ENCODE measurements at places on chromosomes 1 and 21.

GRCh38 chr1:228898582-228898992 lies 163.3 kb downstream of the RHOU start:
- peak; percentile 60 for DNase-seq

GRCh38 chr1:22932803-22933470 lies 39.7 kb downstream of the LACTBL1 start:
- DNase-seq, result no peak

GRCh38 chr1:184388319-184388889 lies 1.6 kb downstream of the C1orf21 start:
- DNase-seq, result peak; percentile 36

- DNase-seq, result no peak
Observed at GRCh38 chr1:185058110-185058509, 12.8 kb downstream of the RNF2 start.

DNA sequence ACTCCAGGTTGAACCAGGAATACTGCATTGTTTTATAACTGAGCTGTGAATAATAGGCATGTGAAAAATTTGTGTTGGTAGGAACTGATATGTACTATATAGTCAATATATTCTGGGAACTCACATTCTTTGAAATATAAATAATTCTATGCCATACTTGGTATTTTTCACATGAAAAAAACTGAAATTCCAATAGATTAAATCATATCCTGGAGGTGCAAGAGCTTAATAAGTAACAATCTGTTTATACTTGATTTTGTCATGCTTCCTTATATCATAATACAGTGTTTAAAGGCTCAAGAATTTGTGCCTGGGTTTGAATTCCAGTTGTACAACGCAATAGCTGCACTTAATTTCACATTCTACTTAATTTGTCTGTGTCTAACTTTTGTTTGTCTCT lies 387.0 kb downstream of the USP25 start:
- no peak for DNase-seq

DNA sequence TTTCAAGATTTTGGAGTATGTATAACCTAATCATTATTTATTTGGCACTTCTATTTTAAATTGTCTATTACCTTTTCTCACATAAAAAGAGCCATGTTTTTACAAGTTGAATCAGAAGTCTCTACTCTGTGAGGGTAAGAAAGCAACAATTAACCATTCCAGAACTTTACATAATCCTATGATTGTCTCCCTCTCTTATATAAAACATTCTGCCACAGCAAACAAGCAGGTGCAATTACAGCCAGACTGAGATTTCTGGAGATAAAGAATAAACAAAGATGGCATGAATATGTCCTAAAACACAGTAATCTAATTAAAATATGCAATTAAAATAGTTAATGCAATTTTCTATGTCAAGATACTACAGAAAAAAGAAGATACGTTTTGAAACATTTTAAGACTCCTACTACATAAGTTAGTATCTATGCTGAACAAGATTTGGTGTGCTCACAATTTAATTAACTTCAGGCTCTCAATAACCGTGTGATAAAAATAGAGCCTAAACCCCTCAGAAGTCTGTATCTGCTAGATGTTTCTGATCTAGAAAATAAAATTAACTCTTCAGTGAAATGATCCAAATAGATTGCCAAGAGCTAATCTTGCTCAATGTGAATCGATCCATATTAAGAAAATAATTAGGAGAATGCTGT lies 13.7 kb upstream of the TMPRSS15 start:
- DNase-seq, result no peak

GRCh38 chr21:25568246-25568645 lies 39.0 kb downstream of the MRPL39 start:
- DNase-seq, result no peak

GRCh38 chr21:38847556-38847955 lies 41.8 kb downstream of the ETS2 start:
- no peak for DNase-seq

GRCh38 chr1:236064674-236065508 lies at the start of gene NID1:
NID1 (minus strand) TSS chr1:236065090; CDS start chr1:236065079, 11 bp downstream.
- DNase-seq, result no peak

DNA sequence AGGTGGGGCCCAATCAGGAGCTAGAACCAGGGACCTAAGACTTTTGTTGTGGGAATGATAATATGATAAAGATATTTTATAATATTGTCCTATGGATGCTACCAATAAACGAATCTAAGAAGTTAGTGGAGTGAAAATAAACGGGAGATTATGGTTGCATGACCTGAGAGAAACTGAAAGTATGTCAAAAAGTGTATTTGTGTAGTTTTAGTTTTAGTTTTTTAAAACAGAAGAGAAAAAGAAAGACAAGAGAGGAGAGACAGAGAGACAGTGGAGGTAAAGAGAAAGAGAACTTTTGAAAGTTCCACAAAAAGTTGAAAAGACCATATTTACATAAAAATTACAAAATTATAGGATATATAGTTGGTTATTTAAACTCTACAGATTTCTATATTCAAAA lies 64.1 kb upstream of the TMPRSS15 start:
- DNase-seq, result no peak

- DNase-seq, result no peak
Observed at GRCh38 chr1:55957276-55957675, 622.1 kb downstream of the PLPP3 start.

DNA sequence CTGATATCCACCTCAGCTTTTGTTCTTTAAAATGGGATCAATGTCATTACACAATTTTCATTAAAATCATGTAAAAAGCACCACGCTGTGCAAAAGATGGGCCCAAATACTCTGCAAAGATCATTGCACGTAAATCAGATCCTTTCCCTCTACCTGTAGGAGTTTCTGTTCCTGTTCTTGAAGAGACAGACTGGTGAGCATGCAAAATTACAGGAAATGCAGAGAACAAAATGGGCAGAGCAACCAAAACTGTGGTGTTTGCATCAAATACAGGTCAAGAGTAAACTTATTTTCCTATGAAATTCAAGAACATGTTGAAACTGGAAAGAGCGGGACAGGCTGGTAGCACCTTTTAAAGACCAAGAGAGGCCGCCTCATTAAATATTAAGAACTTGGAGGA lies 294.9 kb upstream of the ADGRL2 start:
- DNase-seq, result peak; percentile 61

DNA sequence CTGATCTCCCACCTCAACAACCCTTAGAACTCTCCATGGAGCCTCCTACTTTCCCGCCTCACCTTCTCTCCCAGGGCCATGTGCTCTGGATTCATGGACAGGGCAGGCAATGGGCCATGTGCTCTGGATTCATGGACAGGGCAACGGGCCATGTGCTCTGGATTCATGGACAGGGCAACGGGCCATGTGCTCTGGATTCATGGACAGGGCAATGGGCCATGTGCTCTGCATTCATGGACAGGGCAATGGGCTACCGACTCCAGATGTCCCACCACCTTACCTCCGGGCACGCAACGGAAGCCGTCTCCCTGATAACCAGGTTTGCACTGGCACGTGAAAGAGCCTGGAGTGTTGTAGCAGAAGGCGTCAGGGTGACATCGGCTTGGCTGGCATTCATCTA lies 53.2 kb downstream of the NID1 start:
- no peak for DNase-seq

DNA sequence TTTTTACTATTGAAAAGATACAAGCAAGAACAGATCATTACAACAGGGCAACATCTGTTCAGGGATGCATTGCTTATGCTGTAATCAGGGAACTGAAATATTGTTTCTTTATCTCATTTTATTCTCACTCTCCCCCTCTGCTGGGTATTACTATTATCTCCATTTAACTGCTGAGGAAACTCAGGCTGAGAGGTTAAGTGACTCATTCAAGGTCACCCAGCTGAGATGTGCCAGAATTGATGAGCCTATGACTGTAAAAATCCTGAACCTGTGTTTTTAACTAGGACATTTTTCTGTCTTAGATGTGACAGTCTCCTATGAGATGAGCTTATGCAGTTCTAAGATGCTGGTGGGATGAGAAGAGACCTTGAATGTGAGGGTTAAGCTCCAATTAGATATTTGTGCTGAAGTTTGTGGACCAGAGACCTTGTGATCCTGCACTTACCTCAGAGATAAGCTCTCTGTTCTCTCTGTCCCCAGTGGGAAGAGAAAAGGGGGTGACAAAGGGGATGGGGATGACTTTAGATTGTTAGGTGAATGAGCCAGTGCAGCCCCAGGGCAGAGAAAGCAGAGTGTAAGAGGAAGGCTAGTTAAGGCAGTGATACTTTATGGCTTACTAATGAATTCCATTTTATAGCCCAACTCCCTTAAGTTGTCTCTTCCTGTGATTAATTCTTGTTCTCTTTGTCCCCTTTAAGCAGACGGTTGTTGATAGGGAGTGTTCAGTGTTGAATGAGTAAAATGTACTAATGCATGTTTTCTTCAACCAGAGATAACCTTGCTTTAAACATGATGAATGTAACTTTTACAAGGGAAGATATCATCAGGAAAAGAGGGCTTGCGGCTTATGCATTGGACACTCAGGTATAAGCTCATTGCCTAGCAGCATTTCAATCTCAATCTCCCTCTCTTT lies 111.4 kb downstream of the HLX start:
- DNase-seq, result no peak

GRCh38 chr1:193769651-193770050 lies 583.2 kb upstream of the B3GALT2 start:
- DNase-seq, result no peak

- DNase-seq, result no peak
Observed at GRCh38 chr1:167173516-167174184, 47.0 kb upstream of the POU2F1 start.

DNA sequence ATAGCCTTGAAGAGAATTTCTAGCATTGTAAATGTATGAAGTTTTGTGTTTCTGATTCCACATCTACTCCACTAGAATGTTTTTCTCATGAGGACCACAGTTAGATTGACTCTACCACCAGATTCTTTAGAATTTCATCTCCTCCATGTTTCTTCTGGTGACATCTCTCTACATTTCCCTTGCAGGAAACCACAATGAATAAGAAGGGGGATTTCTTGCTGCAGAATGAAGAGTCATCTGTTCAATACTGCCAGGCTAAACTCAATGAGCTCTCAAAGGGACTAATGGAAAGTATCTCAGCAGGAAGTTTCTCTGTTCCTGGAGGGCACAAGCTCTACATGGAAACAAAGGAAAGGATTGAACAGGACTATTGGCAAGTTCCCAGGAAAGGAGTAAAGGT lies 18.6 kb downstream of the GBP6 start:
- DNase-seq, result no peak

GRCh38 chr1:200233393-200233792 lies 176.4 kb downstream of the ZNF281 start:
- DNase-seq, result no peak

GRCh38 chr1:160997323-160998038 lies 23.5 kb downstream of the F11R start:
- DNase-seq, result peak; percentile 64

DNA sequence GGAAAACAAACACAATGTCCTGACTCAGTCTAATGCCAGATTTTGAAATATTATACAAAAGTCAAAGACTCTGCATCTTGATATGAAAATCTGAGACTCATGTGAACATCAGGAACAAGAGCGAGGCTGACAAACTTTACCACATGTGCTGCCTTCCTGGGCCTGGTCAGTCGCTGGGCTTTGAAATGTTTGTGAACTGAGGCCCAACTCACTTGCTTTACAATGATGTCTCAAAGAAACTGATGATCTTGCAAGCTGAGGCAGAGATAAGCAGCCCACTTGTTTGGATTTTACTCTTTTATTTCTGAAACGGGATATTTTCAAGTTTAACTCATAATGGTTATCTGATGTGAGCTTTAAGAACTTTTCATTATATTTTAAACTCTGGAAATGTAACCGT lies 2.1 kb downstream of the BCAR3 start:
- no peak for DNase-seq

DNA sequence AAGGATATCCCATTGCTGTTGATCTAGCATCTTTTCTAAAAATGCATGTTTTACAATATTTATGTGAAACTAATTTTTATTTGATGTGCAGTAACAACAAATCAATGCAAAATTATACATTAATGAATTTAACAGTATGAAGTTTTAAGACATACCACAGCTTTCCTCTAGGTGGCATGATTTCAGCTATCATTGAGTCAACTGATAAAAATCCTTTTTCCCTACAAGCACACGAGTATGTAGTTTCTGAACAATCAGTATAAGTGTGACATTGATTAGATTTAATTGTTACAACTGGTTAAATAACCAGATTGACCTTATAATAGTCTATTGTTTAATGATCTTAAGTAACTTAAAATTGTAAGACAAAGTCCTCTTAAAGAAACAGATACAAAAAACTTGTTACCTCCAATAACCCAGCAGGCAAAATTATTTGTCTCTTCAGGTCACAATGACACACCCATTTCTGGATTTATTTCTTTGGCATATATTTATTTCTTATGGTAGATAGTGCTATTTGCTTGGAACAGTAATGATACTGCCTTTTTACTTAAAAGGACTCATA lies 5.8 kb upstream of the TGFB2 start:
- peak; percentile 40 for DNase-seq

DNA sequence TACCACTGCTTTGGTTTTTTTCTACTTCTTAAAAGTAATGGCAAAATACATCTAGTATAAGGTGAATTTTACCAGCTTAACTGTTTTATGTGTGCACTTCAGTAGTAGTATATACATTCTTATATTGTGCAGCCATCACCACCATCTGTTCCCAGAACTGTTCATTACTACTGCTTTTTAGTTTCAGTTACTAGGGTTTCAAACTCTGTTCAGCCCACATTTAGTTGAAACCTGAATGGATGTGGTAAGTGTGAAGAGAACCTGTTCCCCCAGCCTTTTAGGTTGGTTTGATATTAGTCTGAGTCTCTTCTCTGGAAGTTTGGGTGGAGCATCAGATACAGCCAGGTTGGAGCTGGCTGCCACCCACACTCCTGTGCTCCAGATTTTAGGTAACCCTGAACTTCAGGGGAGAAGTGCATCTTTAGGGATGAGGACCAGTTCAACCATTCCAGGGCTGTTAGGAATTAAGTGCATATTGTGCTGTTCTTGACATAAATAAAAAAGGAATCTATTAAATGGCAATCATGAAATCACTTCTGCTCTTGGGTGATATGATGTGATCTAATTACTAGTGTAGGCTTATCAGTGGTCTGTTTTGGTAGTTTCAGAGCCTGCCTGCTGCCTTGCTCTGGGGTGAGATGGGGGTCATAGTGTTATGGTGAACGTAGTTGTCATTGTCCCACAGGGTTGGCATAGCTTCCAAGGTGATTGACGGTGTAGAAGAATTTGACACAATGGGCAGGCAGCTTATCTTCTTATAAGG lies 32.1 kb downstream of the URB2 start:
- no peak for DNase-seq

GRCh38 chr1:231727171-231727570 lies 100.6 kb downstream of the DISC1 start:
- DNase-seq, result no peak

DNA sequence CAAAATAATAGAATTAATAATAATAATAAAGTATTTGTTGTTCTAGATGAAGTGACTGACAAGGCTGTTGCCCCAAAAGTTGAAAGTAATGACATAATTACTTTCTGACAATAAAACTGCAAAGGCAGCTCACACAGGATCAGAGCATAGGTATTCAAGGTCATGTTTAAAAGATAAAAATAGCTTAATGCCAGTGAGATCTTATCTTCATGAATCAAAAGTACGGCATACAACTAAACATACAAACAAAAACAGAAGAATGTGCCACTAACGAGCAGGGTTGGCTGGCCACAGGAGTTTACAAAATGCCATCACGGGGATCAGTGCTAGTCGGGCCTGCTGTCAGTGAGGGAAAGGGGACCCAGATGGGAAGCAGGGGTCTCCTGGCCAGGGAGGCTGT lies 22.4 kb upstream of the TMPRSS2 start:
- DNase-seq, result no peak

Measured in RPMI8226 (cell line).